Germinal center (tissue), 1 donor: ENCODE measurements at places on chromosomes 12 and 14.

DNA sequence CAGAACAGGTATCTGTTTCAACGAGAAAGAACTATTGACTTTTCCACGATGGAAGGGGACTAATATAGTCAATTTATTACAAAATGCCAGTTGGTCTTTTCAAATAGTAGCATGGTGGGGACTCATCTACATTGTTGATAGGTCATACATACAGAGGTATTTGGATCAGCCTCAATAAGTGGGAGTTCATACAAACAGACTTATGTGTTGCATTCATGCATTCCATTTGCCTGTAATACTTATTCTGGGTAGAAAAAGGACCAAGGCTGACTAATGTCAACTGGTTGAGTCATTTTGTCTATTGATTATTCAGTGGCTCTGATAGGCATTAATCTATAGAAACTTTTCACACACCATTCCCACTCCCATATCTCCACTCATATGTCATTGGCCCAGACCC is 41.5 kb upstream of the GLIPR1 start:
- DNase-seq = no peak

GRCh38 chr14:98937712-98938505 is 334.1 kb downstream of the BCL11B start:
- no peak for DNase-seq

DNA sequence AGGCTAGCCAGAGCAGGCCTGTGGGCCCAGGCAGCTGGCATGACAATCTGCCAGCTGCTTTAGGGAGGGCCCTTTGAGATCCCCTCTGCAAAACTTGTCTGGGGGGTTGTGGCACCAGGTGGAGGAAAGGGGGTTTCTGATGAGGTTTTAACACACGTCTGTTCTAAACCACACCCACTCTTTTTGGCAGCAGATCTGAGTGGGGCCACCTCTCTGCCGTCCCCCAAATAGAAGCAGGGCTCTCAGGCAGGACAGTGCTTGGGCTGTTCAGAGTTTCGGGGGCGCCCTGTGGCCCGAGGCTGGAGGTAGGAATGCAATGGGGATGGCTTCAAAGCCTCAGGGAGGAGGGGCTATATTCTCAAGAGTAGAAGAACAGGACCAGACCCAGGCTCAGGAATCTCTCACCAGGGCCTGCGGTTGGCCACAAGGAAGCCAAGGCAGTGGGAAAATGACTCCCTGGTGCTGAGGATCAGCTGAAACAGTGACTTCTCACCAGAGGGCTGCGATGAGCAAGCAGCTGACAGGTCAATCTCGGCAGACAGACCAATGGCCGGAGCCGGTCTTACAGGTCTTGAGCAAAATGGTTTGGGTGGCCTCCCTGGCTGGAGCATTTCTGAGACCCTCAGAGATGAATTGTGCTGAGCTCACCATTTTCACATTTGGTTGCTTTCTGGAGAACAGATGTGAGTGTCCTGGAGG is 1.5 kb upstream of the KRT5 start:
- no peak for DNase-seq

GRCh38 chr12:76457818-76458217 is 101.8 kb downstream of the OSBPL8 start:
- DNase-seq = no peak

DNA sequence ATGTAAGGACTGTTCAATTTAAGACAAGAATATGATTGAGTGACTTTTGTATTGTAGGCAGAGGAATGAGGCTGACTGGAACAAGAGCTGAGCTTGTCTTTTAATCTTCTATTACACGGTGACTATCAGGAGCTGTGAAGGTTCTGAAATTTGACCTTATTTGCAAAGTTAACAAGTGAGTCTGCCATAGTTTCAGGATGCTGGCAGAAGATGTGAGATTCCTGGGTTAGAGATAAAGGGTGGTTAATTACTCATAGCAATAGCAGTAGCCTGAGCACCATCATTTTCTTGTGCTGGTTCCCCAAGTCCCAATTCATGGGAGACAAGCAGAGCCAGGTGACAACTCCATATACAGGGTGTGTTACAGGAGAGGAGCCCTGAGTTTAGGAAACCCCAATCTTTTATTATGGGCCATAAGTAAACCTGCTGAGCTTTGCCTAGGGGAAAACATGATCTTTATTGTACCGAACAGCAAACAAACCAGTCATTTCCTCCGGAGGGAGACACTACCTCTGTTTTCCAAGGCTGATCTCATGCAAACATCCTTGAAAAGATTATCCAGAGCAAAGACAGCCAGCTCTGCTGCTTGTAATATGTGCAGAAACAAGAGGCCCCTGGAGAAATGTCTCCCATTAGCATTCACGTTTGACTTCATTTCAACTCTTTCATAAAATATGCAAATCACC is 51.7 kb upstream of the DDX11 start:
- DNase-seq = no peak

DNA sequence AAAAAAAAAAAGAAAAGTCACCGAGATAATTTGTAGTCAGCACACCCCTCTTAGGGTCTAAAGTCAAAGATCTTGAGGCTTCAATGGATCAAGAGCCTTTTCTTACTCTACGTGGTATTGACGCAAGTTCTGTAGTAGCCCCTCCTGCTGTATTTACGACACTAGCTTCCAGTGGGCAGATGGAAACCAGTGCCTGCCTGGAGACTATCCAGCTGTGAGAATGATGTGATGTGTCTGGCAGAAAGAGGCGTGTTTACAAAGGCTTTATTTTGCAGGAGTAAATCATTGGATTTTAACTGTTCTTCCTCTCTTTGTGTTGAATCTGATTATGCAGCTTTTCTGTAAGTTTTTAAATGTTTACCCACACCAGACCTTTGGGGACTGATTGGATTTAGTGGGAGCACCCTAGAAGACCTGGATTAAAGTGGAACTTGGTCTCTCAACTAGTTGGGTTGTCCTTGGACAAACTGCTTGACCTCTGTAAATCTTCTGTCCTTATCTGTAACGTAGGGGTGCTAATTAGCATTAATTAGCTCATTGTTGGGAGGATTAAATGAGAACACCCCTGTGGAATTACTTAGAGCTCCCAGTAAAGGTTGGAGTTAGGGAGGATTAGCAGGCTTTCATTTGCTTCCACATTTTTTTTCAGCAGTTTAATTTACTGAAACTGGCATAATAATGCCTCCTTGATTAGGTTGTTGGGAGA is 72.4 kb downstream of the RASSF3 start:
- DNase-seq = no peak
